BJ (cell line): ENCODE measurements at places on chromosomes 5 and 9.

GRCh38 chr5:177325868-177326381 is 14.2 kb upstream of the MXD3 start:
- no peak for DNase-seq

- no peak for DNase-seq
These were observed 77.8 kb downstream of the ZCCHC7 start for GRCh38 chr9:37198039-37198729.

- no peak for DNase-seq
These were observed 15.5 kb upstream of the SLC25A51 start for GRCh38 chr9:37919246-37919955.

DNA sequence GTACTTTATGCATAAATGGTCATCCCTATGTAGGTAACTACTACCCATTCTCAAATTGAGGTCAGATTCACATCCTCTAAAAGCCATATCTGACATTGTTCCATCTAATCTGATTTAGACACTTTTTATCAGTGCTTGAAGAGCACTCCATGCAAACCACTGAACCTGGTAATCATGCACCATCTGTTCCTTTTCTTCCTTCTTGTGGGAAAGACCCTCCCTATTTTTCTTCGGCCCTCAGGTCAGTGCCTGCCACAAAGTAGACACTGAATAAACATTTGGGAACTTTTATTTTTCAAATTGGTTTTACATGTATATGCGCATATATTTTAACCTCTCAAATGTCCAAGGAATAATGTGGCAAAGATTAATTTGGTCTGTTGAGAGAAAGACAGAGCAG is 26.0 kb upstream of the PDE4D start:
- DNase-seq, result no peak

DNA sequence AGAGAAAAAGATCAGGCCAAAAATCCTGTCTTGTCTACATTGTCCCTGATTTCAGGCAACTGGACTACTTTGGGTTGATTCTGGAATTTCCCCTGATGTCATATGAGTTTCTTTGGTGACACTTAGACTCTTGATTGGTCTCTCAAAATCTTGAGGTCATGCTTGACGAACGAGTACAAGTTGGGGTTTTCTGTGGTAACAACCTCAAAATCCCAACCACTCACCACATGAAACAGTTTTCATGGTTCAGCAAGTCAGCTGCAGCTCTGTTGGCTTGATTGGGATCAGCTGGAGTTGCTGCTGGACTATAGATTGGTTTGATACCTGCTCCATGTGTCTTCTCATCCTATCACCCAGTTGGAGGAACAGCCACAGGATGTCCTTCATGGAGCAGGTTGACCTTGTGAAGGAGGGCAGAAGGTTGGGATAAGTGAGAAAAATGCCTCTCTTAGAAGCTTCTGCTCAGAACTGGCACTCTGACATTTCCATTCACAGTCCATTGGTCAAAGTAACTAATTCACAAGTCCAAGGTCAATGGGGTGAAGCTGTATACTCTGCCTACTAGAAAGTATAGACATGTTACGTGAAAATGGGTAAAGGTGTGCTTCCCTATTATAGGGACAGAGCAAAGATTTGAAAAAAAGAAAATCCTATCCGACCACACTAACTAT is 284.5 kb downstream of the SH3GL2 start:
- no peak for DNase-seq

DNA sequence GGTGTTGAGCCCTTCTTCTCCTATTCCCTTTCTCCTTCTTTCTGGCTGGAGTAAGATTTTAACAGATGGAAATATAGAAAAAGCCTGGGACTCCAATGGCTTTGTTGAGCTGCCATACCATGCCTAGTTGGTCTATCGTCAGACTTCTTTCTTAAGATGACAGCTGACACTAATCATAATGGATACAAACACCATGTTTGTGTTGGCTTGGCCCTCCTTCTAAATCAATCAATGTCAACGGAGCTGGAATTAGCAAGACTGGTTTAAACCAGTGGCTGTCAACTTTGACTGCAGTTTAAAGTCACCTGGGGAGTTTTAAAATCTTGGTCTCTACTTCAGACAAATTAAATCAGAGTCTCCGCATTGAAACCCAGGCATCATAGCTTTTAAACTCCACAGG is 264.5 kb upstream of the PRR16 start:
- DNase-seq, result no peak

- DNase-seq, result no peak
These were observed 6.6 kb upstream of the GPRIN1 start for GRCh38 chr5:176616511-176616910.

DNA sequence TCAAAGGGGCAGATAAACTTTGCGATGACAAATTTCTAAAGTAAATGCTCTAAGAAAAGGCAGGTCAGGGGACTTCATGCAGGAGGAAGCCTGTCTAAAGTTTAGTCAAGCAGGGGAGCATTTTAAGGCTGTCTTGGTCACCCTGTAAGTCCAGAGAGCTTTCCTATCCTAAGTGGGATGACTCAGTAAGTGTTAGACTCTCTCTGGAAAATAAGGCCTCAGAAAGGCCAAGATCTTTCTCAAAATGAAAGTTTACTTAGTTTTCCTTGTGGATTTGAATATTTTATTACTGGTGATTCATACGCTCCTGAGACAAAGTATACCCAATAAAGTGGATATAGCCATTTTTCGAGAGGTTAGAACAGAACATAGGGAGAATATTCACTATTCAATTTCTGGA is 806.9 kb upstream of the CDH9 start:
- DNase-seq, result no peak

GRCh38 chr9:133813749-133814585 is 75.8 kb upstream of the SARDH start:
- DNase-seq, result no peak

DNA sequence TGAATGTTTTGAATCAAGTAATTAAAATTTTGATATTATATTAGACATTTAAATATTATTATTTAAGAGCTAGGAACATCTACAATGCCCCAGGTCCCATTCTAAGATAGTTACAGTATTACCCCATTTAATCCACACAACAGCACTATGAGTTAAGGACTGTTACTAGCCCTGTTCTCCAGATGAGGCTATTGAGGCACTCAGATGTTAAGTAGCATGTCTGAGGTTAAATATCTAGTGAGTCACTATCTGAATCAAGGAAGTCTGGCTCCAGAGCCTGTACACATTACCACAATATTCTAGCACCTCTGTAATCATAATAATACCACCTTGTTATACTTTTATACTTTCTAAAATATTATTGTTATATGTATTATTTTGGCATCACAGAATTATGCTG is 304.6 kb downstream of the PDE4D start:
- no peak for DNase-seq

- no peak for DNase-seq
These were observed 58.7 kb upstream of the CTSL start for GRCh38 chr9:87667164-87667738.

GRCh38 chr9:33880211-33881089 is 63.5 kb downstream of the UBE2R2 start:
- no peak for DNase-seq

DNA sequence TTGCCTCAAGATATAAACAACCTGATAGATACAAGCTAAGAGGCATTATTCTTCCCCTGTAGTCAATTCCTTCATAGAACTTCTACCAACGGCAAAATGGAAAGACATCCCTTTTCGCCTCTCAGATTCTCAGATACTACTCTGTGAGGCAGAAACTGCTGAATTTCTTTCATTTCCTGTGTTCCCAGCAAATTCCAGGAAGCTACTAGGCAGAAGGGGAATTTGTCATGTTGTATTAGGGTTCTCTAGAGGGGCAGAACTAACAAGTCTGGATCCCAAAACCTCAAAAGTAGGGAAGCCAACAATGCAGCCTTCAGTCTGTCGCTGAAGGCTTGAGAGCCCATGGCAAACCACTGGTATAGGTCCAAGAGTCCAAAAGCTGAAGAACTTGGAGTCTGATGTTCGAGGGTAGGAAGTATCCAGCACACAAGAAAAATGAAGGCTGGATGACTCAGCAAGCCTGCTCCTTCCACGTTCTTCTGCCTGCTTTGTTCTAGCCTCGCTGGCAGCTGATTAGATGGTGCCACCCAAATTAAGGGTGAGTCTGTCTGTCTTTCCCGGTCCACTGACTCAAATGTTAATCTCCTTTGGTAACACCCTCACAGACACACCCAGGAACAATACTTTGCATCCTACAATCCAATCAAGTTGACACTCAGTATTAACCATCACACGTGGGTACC is 15.2 kb downstream of the RNF180 start:
- no peak for DNase-seq

GRCh38 chr5:167895899-167896659 is 395.4 kb upstream of the WWC1 start:
- DNase-seq, result no peak

DNA sequence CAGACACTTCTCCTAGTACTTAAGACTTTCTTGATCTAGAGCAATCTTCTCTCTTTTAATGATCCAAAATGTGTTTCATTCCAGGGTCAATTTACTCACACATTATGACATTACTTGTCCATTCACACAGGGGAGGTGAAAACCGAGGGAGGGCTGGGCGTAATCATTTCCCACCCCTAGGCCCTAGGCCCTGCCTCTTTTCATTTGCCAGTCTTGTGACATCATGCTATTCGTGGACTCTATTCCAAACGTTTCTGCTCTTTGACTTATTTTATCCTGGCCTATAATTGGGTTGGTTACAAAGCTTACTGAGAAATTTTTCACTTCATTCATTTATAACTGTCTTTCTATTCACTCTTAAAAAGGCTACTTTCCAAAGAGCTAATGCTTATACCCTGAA is 2.4 kb downstream of the DCAF12 start:
- no peak for DNase-seq

- no peak for DNase-seq
These were observed 2.8 kb downstream of the RXRA start for GRCh38 chr9:134328841-134329575.

- no peak for DNase-seq
These were observed 803.3 kb downstream of the DTWD2 start for GRCh38 chr5:118185018-118185417.

GRCh38 chr9:77851882-77852595 is 179.6 kb downstream of the GNAQ start:
- DNase-seq, result no peak

- peak; percentile 60 for DNase-seq
These were observed 22.0 kb upstream of the TGFBI start for GRCh38 chr5:136006761-136007251.

DNA sequence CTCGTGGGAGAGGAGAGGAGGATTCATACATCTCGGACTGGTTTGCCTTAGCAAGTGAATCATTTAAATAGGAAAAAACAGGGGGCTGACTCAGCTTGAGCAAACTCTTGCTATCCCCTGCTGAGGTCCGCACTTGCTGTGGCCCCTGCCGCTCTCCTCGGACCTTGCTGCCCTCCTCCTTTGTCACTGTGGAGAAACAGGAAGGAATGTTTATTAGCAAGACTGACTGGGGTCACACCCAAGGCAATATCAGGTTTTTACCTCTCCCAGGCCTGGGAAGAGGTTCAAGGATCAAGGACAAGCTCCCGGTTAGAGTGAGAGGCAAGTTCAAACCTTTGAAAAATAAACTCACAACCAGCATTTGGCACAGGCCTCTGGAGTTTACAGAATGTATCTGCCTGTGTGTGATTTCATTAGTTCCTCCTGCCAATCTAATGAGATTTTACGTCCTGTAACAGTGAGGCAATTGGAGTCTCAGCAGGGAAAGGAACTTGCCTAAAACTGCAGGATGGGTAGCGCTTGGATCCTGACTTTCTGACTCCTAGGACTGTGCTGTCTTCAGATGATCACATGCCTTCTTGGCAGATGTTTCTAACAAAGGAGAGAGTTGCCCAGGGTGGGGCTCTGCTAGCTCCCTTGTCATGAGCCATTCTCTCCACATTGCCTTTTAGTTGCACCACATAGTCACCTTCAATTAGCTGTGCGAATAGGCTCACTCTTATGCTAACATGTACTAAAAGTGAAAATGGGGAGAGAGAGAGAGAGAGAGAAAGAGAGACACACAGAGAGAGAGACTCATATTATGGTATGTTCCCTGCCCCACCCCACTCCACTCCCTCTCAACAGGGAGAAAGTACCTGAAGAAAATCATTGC is 108.6 kb upstream of the CDKN2B start:
- DNase-seq, result no peak

- DNase-seq, result no peak
These were observed 62.3 kb upstream of the TXNDC8 start for GRCh38 chr9:110399983-110400382.

GRCh38 chr5:17241635-17242034 is 24.2 kb downstream of the BASP1 start:
- DNase-seq, result no peak

- no peak for DNase-seq
These were observed 14.1 kb downstream of the SPATA9 start for GRCh38 chr5:95668728-95669127.

DNA sequence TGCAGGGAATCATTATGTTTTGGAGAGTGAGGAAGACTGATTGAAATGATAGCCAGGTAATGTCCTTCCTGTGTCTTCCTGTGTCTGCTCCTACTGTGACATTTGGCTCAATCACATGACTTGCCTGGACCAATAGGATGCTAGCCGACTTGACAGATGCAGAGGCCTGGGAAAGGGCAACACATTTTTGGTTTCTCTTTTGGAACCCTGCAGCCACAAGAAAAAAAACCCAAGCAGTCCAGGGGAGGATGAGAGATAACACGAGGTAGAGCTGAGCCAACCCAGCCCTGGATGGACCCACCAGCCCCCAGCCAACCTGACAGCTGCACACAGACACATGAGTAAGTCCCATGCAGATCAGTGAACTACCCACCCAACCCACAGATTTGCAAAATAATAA is 256.1 kb upstream of the SMARCA2 start:
- no peak for DNase-seq

GRCh38 chr9:95644377-95644776 is 127.6 kb upstream of the PTCH1 start:
- no peak for DNase-seq

DNA sequence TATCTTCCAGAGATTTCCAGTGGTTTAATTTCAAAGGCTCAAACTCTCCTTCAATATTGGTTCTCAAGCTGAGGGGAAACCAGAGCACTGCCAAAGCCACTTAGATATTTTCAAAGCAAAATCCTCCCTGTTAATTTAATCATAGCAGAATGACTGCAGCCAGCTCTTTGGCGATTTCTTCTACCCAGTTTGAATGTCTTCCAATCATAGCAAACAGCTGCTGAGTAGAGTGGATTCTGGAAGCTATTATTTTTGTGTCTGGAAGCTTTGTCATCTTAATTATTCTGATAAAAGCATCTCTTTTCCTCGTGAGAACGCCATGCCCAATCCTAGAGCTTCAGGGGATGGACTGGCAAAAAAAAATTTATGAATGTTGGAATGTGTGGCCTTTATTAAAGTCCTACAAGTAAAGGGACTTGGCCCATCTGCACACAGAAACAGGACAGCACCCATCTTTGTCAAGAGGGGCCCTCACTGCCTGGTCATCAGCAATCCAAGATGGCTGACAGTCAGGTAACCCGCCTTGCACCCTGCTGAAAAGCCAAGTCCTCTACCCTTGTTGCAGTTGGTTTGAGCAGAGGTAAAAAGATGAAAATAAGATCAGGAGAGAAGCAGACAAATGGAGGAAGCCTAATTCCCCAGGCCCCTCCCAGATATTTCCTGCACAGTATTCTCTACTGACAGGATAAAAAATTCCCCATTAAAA is 125.1 kb downstream of the SUSD1 start:
- DNase-seq, result peak; percentile 35
